ENCODE measurements at places on chromosomes 3 and 15.

- H3K36me3 ChIP-seq, result no peaks in the 10 kb centered on the region
- peaks cover 1% of the 10 kb centered on the region for H3K27me3 ChIP-seq
- DNase-seq, result no peak
- no peak overlapping the region for H3K27ac ChIP-seq
- H3K4me3 ChIP-seq, result no peak overlapping the region
Observed at GRCh38 chr15:31062911-31063310, 38.6 kb downstream of the TRPM1 start.

DNA sequence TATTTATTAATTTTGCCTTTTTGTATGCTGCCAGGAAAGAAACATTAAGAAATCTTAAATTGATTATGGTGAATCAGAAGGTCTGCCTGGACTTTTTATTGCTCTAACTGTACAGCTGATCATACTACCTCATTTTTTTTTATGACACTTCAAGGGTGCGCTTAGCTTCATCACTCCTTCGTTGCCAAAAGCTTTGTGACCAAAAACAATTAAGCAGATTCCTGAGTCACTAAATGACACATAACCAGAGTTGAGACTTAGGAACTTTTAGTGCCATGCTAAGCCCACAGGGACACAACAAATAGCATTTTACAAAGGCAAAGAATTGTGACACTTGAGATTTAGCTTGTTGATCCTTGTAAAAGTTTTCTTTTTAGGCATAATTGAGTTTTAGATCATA lies 4.9 kb downstream of the ADIPOQ start:
- H3K27me3 ChIP-seq, result peaks cover 22% of the 10 kb centered on the region
- no peak overlapping the region for H3K27ac ChIP-seq
- H3K4me1 ChIP-seq, result peaks cover 24% of the 10 kb centered on the region
- DNase-seq, result no peak

- no peak overlapping the region for H3K27ac ChIP-seq
- no peak for DNase-seq
- peaks cover 4% of the 10 kb centered on the region for H3K27me3 ChIP-seq
Observed at GRCh38 chr15:78399091-78399490, 38.9 kb upstream of the IREB2 start.

DNA sequence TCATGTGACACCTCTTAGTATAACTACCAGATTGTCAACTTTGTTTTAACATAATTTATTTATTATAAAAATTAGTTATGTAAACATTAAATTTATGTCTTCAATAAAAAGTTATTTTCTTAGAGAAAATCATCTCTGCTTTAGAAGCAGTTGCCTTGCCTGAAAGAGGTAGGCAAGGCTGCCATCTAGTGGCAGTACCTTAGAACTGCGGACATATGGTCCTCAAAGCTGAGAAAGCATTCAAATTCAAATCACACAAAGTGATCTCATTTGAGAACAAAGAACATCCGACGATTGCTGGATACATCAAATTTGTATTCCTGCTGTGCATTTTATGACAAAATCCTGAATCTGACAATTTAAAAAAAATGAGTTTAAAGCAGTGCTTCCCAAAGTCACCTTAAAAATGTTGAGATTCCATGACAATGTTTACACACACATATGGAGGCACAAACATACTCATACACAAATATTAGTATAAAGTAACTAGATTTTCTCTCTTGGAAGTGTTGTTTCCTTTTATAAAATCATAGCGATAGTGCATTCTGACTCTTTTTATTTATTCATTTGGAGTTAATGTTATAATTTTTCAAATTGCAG lies 617.4 kb downstream of the CADM2 start:
- no peaks in the 10 kb centered on the region for H3K36me3 ChIP-seq
- no peaks in the 10 kb centered on the region for H3K4me1 ChIP-seq
- H3K27me3 ChIP-seq, result no peaks in the 10 kb centered on the region
- no peak overlapping the region for H3K27ac ChIP-seq
- no peak overlapping the region for H3K4me3 ChIP-seq

- no peak for DNase-seq
- no peaks in the 10 kb centered on the region for H3K4me1 ChIP-seq
- no peak overlapping the region for H3K27ac ChIP-seq
Observed at GRCh38 chr15:76647612-76648011, 257.5 kb downstream of the SCAPER start.

DNA sequence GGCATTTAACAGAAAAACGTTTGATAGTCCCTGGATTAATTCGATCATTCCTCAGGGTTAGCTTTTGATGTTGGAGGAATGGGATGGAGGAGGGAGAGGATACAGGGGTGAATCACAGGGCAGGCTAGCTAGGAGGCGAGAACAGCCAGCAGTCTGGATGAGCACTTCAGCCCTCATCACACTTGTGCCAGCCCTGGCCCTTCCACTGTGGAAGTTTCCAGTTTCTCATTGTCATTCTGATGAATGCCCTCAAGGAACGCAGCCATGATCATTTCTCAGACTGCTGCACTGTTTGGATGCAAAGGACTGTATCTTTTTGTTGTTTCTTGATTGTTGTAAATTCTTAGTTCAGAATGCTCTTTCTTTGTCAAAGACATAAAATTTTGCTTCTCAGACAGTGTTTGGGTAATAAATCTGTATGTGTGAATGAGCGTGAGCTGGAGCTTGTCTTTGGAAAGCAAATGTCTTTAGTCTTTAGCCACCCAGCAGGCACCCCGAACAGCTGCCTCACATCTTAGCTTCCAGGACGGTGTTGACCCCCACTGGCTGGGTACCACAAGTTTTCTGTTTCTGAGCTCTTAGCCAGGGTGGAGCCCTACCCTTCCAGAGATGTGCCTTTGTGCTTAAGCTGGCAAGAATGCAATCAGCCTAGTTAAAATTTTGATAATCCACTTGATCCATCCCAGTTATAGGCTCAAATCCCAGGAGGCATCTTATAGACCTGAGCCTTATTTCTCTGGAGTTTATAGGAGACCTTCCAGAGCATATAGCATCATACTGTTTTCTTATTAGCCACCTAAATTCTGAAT lies 121.1 kb downstream of the PDCD6IP start:
- H3K4me1 ChIP-seq, result no peaks in the 10 kb centered on the region
- no peak overlapping the region for H3K27ac ChIP-seq
- no peak for DNase-seq

DNA sequence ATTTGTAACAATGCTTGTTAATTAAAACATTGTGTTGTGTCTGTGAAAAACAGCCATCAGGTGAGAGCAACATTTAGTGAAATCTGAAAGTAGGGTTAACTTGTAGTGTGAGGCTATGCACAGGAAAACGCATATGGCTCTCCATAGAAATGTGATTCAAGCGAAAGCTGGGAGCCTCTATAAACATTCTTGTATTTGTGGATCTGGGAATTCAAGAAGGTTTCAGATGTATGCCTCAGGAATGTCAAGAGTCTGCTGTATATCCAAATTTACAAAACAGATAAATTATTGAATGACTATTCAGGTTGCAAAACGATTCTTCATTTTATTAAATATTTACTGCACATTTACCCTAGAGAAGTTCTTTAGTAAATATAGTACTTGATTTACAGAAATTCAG lies 166.0 kb downstream of the THSD4 start:
- no peak overlapping the region for H3K27ac ChIP-seq
- H3K27me3 ChIP-seq, result peaks cover 11% of the 10 kb centered on the region
- no peak overlapping the region for H3K4me3 ChIP-seq

DNA sequence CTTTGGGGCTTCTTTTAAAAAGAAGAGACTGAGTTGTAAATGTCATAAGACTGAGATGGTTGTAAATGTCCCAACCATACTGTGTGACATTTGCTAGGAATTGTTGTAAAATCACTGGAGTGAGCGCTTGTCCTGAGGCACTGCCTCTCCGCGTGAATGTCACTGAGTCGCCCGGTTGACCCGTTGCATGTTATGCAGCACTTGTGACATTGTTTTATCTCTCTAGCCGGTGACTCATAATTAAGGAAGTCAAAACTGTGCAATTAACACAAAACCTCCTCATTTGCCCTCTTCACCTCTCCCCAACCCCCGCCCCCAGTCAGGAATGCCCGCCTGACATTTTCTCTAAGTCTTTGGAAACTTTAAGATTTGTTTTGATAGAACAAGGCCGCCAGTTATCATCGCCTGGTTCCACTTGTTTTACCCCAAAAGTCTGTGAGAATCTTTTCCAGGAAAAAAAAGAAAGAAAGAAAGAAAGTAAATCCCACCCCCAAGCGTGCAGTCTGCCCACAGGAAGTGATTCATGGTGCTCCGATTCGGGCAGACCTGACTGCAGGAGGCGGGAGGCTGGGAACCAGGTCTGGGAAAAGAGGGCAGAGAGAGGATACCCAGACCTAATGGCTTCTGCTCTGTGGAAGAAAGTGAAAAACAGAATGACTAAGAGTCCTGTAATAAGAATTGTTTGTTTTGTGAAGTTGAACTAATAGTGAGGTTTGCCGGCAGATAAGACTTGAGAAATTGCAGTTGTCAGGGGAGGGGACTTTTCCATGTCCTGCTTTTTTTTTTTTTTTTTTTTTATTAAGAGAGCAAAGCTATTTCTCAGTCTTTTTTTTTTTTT lies 84.8 kb downstream of the SMAD3 start:
- DNase-seq, result peak; percentile 21
- H3K4me3 ChIP-seq, result peak overlapping the region; percentile 48
- peaks cover 80% of the 10 kb centered on the region for H3K4me1 ChIP-seq
- H3K36me3 ChIP-seq, result peaks cover 32% of the 10 kb centered on the region
- H3K27ac ChIP-seq, result peak overlapping the region; percentile 91

GRCh38 chr15:91953432-91953831 lies 99.9 kb downstream of the SLCO3A1 start:
- H3K36me3 ChIP-seq, result no peaks in the 10 kb centered on the region
- no peak overlapping the region for H3K4me3 ChIP-seq
- no peak for DNase-seq
- no peak overlapping the region for H3K27ac ChIP-seq
- H3K4me1 ChIP-seq, result peaks cover 20% of the 10 kb centered on the region

GRCh38 chr3:129315998-129316247 lies 37.3 kb downstream of the HMCES start:
- peaks cover 2% of the 10 kb centered on the region for H3K36me3 ChIP-seq
- peak overlapping the region; percentile 81 for H3K4me3 ChIP-seq
- H3K27ac ChIP-seq, result peak overlapping the region; percentile 80
- peaks cover 33% of the 10 kb centered on the region for H3K4me1 ChIP-seq

DNA sequence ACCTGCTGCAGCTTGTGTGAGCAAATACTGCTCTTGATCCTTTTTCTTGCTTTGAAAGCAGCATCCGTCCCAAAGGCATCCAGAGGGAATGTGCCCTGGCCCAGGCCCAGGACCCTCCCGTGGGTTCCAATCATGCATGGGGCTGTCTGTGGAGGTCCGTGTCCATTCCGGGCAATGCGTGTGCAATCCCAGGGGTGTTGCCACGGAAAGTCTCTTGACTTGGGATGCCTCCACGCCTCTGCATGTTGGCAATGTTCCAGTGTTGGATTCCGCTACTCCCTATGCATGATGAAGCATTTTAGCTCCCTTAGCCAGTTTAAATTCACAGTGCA lies 105.7 kb downstream of the SNRPN start:
- peaks cover 77% of the 10 kb centered on the region for H3K36me3 ChIP-seq
- no peak overlapping the region for H3K27ac ChIP-seq
- no peaks in the 10 kb centered on the region for H3K4me1 ChIP-seq
- no peak overlapping the region for H3K4me3 ChIP-seq

- peaks cover 25% of the 10 kb centered on the region for H3K4me1 ChIP-seq
- no peak for DNase-seq
- H3K27me3 ChIP-seq, result no peaks in the 10 kb centered on the region
- peak overlapping the region; percentile 59 for H3K27ac ChIP-seq
Observed at GRCh38 chr3:156615592-156616173, 58.7 kb upstream of the TIPARP start.

- peak overlapping the region; percentile 69 for H3K4me3 ChIP-seq
- H3K27me3 ChIP-seq, result peaks cover 4% of the 10 kb centered on the region
- peaks cover 18% of the 10 kb centered on the region for H3K4me1 ChIP-seq
- no peaks in the 10 kb centered on the region for H3K36me3 ChIP-seq
Observed at GRCh38 chr3:50364573-50365079, 5.3 kb upstream of the TMEM115 start.

DNA sequence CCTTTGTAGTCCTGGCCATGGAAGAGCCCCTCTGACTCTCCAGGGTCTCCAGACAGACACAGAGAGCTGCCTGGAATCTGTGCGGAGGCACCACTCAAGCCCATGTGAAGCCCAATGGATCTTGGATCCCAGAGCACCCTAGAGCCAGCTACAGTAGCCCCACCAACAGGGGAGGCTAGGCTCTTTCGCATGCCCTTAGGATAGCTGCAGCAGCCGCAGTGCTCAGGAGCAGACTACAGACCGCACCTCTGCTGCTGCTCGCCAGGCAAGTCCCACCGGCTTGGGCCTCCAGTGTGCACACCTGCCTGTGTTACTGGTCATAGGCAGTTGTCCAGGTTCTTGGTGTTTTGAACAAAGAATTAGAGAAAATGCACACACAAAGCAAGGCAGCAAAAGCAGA lies 131.6 kb downstream of the SPATA16 start:
- H3K4me3 ChIP-seq, result no peak overlapping the region
- H3K27me3 ChIP-seq, result peaks cover 1% of the 10 kb centered on the region
- no peak overlapping the region for H3K27ac ChIP-seq
- H3K36me3 ChIP-seq, result no peaks in the 10 kb centered on the region
- DNase-seq, result no peak

- H3K36me3 ChIP-seq, result no peaks in the 10 kb centered on the region
- no peaks in the 10 kb centered on the region for H3K27me3 ChIP-seq
- no peak for DNase-seq
Observed at GRCh38 chr3:84836961-84837360, 121.8 kb upstream of the CADM2 start.

DNA sequence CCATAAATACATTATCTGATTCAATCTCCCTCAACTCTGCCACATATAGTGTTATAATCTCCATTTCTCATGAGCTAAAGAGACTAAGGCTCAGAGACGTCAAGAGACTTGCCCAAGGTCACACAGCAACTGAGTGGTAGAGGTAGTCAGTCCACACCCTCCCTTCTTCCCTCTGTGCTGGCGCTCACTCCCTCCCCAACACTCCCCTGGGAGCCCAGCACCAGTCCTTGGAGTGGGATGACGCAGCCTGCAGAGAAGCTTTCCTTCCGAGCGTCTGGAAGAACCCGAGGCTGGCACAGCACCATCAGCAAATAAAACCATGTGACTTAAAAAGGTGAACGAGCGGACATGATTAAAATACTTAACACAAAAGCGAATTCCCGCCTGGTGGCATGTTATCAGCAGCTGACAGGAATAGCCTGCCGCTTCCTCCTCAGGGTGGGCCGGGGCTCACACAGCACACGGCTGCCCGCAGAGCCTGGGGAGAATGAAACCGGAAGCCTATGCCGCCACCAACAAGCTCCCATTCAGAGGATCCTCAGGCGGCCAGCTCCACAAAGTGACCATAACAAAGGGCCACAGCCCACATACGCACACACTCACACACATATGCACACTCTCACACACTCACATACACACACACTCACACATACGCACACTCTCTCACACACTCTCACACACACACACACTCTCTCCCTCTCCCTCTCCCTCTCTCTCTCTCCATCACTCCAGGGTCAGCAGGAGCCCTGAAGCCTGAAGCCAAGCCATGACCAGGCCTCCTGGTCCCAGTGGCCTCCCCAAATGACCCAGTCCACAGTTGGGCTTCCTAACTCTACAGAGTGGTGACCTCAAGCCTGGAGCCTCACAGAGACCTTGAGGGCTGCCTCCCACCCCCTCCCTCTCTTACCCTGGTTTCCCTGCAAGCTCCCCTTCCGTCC lies 120.5 kb downstream of the XXYLT1 start:
- peaks cover 6% of the 10 kb centered on the region for H3K27me3 ChIP-seq
- H3K4me1 ChIP-seq, result peaks cover 43% of the 10 kb centered on the region
- H3K4me3 ChIP-seq, result peak overlapping the region; percentile 63
- H3K27ac ChIP-seq, result peak overlapping the region; percentile 81

Measured in activated T-helper 1 cell treated with anti-CD3 and anti-CD28 coated beads, Interleukin-12 subunit alpha, Interleukin-12 subunit beta, Interleukin-2, Interleukin-4 antibody, amounts not matched to agents 30 ng/mL and 10 ng/mL and 1 ng/mL, durations not matched to agents 14 hours and 24 hours and 36 hours (primary cell).